ENCODE measurements at places on chromosomes 11 and 22.

- DNase-seq: no peak
Measured at GRCh38 chr11:71495286-71496230, 31.5 kb upstream of the KRTAP5-7 start.

- DNase-seq: no peak
Measured at GRCh38 chr11:30832831-30833230, 246.7 kb upstream of the MPPED2 start.

GRCh38 chr22:37428649-37429586, 1.6 kb upstream of the ELFN2 start:
- peak; percentile 46 for DNase-seq

DNA sequence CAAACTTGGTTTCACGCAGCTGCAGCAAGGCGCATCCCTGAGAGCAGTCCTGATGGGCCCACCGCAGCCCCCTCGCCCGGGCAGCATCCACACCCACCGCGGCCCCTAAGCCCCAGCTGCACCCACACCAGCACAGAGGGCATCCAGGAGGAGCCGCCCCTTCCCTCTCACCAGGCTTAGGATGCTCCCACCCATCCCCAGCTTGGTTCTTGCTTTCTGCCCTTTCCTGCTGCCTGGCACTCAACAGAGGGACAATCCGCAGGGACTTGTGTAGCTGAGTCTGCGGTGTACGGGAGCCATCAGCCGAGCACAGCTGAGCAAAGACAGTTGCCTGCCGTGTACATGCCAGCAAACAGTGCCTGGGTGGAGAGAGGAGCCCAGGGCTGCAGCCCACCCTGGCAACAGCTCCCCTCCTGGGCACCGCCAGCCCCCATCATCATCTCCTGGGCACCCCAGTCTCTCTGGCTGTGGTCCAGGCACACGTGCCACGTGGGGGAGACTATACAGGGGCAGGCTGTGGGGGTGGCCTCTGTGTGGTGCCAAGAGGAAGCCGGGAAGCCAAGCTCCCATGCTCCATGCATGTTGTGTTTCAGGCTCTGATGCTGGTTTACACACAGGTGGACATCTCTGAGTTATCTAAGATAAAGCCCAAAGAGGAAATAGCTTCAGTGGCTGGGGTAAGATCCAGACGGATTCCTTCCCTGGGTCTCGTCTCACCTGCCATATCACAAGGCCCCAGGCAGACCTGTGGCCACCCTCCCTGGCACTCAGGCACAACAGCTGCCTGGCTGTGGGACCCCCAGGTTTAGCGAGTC, 36.0 kb upstream of the GNB1L start:
- no peak for DNase-seq

- no peak for DNase-seq
Measured at GRCh38 chr11:61761440-61762222, 9.2 kb downstream of the MYRF start.

DNA sequence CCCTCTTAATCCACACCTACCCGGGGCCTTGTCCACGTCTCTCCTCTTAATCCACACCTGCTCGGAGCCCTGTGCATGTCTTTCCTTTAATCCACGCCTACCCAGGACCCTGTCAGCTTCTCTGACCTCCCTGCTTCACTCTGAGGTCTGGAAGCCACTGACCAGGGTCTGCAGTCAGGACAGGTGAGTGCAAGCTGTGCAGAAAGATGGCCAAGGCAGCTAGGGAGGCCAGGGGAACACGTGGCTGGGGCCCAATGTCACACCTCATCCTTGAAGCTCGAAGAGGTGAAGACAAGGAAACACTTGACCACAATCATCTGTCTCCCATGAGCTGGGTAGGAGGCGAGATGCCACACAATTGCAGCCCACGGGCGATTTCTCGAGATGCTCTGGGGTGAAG, 1516.9 kb downstream of the BRD1 start:
- no peak for DNase-seq

DNA sequence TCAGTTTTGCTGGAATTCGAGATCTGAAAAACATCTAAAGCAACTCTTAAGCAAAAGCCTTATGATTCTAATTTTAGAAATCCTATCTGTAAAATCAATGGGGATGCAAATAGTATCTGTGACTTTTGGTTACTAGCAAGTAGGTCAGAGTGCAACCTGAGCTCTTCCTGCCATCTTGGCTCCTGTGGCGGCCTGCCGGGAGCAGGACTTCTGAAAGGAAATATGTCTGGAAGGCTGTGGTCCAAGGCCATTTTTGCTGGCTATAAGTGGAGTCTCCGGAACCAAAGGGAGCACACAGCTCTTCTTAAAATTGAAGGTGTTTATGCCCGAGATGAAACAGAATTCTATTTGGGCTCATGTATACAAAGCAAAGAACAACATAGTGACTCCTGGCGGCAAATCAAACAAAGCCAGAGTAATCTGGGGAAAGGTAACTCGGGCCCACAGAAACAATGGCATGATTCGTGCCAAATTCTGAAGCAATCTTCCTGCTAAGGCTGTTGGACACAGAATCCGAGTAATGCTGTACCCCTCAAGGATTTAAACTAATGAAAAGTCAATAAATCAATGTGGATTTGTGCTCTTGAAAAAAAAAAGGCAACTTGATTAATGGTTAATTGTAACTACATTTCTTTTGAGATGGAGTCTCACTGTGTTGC, 1.7 kb downstream of the SAMM50 start:
- no peak for DNase-seq

DNA sequence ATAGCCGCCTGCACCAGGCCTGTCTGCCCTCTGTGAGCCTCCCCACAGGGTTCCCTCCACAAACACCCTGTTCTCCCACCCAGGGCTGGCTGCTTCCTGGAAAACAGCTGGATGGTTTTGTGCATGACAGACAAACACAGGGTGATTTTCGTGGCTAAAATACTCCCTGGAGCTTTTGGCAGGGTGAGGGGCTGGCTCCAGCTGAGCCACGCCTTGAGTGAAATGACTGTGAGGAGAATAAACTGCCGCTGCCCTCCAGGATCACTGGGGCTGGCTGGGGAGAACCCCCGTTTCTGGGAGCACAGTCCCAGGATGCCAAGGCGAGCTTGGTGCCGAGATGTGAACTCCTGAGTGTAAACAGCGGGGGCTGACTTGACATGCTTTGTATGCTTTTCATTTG, 20.3 kb upstream of the PPP6R3 start:
- DNase-seq: no peak

DNA sequence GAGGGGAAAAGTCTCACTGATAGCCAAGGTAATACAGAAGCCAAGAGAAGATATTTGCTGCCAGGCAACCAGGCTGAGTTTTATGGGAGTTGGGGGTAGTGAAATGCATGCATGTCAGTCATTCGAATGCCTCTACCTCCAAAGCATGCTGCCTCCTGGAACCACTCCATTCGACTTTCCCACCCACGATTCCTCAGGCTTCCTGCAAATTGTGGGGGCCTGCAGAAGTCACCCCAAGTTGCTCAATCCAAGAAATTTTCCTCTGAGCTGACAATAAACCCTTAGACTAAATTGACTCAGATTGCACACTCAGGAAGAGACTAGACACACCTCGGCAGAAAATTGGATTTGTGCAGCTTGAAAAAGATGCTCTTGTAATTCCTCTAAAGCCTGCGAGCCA, 73.6 kb upstream of the GRK3 start:
- no peak for DNase-seq

DNA sequence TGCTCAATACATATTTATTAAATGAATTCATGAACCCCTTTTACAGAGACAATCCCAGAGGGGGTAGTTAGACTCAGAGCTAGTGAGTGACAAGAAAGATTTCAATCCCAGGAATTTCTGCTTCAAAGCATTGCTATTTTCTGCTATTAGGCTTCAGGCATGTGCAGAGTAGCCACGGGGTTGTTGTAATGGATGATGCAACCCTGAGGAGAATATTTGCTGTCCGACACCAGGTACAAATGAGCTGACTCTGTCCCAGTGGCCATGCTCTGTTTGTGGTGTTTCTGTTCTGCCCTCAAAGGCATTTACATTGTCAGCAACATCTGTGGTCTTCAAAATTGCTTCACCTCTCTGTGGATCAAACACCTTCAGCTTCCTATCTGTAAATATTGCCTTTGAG, 102.6 kb downstream of the CSNK2A3 start:
- no peak for DNase-seq

DNA sequence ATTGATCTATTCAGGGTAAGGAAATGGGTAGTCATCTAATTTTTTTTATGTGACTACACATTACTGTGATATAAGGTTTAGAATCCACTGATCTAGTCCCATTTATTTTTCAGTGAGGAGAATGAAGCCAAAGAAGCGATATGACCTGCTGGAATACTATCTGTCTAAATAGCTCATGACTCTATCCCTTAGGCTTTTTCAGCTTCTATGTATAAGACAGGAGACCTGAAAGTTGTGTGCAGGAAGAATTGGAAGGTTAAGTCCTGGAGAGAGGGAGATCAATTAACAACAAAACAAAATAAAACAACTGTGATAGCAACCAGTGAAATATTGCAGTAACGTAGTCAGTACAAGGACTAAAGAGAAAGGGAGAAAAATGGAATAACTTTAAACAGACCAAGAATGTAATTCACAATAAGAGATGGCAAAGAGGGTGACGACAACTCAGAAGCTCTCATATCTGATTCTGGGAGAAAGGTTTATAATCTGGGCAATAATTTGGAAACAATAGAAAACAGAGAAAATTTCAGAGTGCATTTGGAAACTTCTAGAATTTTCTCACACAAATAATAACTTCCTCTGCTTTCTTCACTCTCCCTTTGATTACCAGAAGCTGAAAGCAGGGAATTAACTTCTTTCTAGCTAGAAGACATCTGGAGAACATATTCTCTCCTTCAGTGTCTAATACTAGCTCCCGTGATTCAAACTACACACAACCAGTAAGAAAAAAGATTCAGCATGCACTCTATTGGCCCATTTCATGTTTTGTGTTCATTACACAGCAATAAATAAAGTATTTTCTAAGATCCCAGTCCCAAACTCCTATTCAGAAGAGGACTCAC, 19.2 kb upstream of the CASP12 start:
- DNase-seq: peak; percentile 6

DNA sequence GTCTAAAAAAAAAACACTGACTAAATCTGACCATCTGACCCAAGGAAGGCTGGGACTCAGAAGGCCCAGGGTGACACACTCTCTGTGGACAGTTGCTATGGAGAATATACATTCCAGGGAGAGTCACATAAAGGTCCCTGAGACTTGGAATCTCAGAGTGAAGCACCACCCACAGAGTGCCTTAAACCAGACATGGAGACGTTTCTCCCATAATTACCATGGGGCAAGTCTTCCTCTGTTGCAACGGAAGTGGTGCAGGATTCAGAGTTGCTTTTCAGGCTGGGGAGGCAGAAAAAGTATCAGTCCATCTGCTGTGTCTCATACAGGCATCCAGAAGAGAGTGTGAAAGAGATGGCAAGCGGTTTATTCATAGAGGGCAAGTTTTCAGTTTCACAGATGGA, 58.7 kb upstream of the SLN start:
- DNase-seq: no peak

- peak; percentile 27 for DNase-seq
Measured at GRCh38 chr11:74726547-74727182, 4.6 kb downstream of the CHRDL2 start.

DNA sequence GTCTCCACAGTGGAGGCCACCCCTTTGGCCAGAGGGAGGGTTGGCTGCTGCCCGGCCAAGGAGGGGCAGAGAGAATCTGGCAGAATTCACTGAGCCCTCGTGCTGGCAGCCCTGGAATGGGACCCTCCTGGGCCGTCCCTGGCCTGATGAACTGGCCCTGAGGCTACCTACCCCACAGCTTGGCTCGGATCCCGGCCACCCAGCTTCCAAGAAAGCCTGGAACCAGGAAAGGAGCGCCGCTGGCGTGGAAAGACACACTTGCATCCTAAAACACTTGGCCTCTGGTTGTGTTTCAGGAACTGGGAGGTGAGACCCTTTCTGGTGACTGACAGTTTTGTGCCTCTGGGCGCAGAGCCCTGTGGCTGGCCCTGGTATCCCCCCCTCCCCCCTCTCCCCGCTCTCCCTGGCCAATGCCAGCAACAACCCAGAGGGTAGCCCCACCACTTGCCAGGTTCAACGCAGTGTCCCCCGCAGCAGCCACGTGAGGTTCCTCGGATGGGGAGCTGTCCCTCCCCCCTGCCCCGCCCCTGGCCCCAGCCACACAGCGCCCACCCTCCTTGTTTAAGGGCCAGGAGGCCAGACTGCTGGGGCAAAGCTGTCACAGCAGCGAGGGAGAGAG, 693 bp downstream of the NFAM1 start:
- DNase-seq: no peak

DNA sequence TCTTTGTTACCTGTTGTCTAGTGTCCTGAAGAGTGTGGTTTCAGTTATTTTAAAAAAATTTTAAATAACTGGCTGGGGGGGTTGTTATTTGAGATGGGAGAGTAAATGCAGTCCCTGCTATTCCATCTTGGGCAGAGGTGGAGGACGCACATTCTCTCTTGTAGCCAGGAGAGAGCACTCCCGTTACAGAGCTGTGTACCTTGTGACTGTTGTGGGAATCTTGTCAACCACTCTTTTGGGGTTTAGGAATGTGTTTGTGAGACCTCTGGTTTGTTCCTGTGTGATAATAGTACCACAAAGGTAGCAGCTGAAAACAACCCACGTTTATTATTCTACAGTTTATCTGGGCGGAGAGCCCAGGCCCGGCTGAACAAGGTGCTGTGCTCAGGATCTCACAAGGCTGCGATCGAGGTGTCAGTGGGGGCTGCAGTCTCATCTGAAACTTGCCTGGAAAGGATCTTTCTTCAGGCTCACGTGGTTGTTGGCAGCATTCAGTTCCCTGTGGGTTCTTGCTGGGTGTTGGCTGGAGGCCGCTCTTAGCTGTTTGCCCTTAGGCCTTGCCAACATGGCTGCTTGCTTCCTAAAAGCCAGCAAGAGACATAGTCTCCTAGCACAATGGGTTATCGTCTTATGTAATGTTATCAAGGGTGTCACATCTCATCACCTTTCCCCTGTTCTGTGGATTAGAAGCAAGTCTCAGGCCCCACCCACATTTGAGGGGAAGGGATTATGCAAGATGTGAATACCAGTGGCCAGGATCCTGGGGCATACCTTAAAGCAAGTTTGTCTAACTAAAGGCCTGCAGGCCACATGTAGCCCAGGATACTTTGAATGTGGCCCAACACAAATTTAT, 20.6 kb downstream of the IGHMBP2 start:
- no peak for DNase-seq

DNA sequence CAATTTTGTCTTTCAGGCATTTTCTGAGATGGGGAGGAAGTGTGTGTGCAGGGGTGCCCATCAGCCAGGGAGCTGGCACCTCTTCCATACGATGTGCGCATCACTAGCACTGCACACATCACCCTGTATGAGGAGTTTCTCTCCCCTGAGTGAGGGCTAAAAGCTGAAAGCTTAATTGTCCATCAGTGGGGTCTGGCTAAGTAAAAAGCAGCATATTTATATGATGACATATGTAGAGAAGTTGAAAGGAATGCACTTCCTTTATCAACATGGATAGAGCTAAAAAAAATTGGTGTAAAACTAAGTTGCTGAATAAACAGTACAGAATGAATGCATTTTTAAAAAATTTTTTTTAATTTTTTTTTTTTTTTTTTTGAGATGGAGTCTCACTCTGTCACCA, 4.0 kb downstream of the VSTM5 start:
- no peak for DNase-seq

- DNase-seq: no peak
Measured at GRCh38 chr22:42991010-42991651, 23.8 kb downstream of the PACSIN2 start.

GRCh38 chr11:70505761-70506657, 107.7 kb downstream of the CTTN start:
- DNase-seq: no peak
